ENCODE measurements at places on chromosomes 1 and 21.

GRCh38 chr1:246351721-246352120 is 155.4 kb downstream of the SMYD3 start:
- no peak for DNase-seq

- no peak for DNase-seq
Measured at GRCh38 chr21:38668541-38668940, 137.2 kb upstream of the ETS2 start.

DNA sequence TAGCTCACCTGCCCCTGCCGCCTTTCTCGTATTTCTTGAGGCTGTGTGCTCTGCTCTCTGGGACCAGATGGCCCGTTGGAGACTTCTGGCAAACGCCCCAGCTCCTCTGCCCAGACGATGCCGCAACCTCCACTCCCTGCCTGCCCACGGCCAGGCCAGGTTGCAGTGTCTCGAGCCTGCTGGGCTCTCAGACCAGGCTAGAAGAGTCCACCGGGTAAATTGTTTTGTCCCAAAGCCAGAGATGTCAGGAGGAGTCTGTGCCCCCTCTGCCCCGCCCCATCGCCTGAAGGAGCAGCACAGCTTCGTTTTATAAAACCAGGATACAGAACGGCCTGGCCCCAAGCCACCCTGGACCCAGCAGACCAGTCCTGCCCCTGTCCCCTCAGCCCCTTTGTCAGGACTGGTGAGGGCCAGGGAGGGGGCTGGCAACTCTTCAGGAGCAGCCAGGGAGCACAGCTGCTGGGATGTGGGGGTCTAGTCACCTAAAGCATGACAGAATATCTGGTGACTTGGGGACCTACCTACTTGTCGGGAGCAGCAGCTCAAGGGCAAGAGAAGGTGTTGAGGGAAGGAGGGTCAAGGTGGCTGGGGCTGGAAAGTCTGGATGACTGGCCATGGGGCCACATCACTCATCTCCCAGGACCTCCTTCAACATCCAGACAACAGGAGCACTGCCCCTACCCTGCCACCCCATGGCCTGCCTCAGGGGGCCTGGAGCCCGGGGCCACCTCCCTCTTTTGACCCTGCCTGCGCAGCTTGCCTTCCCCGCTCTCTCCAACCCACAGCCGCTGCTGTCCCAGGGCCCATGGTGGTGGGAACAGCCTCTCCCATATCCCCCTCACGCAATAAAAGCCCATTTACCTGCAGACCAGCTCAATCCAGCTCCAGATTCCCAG is 33.9 kb upstream of the LBR start:
- no peak for DNase-seq

- DNase-seq = no peak
Measured at GRCh38 chr1:225928186-225929175, 4.4 kb upstream of the PYCR2 start.

DNA sequence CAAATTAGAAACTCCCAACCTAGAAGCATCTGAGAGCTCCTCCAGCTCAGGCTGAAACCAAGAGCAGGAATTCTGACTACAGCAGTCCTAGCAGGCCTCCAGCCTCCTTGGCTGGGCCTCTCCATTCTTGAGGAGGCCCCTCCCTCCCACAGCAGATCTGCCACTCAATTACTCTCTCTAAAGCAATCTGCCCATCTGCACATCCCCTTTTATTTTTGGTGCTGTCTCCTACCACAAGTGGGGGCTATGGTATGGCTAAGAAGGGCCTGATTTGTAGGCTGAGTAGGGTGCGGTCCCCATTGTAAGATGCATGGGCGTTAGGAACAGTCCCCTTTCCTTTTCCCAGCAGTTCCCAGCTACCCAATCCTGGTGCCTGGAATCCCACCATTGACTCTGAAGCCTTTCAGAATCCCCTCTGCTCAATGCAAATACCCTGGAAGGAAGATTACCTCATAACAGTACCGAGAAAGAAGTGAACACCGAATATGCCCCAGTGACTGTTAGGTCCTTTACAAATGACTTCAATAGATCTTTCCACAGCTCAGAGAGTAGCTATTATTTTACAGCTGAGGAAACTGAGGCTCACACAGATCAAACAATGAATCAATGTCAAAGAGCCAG is 11.6 kb upstream of the TTC39A start:
- DNase-seq = no peak
